ENCODE measurements at places on chromosomes 5 and 9.
A peak's percentile ranks its signal among the peaks of the same experiment; 100 is the strongest.

DNA sequence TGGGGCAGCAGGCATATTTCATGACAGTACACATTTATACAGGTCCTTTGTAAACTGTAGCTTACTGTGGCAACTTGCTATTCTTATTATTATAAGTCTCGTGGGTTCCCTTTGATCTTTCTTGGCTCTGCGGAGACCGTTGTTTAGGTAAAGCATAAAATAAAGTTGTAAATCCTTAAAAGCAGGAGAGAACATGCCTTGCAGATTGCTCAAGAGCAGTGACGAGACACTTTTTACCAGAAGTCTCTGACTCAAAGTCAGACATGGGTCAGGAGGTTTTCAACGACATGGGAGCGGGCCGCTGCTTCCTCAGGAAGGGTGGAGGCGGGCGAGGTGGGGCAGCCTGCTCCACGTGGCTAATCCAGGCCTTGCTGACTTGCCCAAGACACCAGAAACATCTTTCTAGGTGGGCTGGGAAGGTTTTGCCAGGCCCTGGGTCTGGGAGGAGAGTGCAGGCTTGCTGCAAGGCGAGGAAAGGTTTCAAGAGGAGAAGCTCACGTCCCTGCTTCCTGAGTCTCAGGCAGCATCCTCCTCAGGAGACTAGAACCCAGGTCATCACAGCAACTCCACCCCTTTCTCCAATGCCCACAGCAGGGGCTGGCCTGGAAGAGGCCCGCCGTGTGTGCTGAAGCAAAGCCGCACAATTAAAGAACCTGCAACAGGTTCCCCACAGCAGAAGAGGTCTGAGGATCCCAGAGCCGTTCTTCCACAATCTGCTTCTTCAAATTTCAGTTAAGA, 6.5 kb downstream of the TBC1D2 start:
- DNase-seq, result no peak

DNA sequence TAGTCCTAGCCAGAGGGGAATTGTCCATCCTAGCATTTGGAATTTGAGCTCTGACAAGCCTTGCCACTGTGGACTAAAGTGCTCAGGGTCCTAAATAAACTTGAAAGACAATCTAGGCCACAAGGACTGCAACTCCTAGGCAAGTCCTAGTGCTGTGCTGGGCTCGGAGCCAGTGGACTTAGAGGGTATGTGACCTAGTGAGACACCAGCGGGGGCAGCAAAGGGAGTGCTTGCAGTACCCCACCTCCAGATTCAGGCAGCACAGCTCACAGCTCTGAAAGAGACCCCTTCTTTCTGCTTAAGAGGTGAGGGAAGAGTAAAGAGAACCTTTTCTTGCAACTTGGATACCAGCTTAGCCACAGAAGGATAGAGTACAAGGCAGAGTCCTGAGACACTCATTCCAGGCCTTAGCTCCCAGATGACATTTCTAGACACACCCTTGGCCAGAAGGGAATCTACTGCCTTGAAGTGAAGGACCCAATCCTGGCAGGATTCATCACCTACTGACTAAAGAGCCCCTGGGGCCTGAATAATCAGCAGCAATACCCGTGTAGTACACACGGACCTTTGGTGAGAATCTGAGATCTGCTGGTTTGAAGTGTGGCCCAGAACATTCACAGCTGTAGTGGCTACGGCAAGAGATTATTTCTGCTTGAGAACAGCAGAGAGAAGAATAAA, 164.6 kb downstream of the CCDC171 start:
- DNase-seq, result no peak

GRCh38 chr9:130940693-130941576, 1.9 kb upstream of the FIBCD1 start:
- DNase-seq, result peak; percentile 84

DNA sequence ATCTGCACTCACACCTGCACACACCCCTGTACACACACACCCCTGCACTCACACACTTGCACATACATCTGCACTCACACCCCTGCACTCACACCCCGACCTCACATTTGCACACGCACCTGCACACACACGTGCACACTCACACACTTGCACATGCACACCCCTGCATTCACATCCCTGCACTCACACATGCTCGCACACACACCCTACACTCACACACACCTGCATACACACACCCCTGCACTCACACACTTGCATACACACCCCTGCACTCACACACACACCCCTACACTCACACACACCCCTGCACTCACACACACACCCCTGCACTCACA, 27.5 kb downstream of the GLT6D1 start:
- DNase-seq, result no peak

DNA sequence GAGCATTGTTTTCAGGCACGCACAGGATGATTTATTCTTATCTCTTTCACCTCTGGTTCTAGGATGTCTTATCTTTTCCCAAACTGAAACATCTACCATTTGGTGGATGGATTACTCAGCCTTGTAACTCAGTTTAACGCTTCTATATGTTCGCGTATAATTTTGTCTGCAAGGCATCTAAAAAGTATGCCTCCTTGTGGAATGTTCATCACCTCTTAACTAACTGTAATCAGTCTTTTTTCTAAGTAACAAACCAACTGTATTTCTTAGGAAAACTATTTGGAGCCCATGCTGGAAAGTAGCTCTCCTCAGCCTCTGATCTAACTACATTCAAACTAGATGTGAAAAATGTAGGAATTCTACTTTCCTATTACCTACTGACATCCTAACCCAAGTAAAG, 11.5 kb upstream of the F2RL2 start:
- no peak for DNase-seq

- DNase-seq, result no peak
Observed at GRCh38 chr5:146731909-146732659, 146.5 kb downstream of the PPP2R2B start.

DNA sequence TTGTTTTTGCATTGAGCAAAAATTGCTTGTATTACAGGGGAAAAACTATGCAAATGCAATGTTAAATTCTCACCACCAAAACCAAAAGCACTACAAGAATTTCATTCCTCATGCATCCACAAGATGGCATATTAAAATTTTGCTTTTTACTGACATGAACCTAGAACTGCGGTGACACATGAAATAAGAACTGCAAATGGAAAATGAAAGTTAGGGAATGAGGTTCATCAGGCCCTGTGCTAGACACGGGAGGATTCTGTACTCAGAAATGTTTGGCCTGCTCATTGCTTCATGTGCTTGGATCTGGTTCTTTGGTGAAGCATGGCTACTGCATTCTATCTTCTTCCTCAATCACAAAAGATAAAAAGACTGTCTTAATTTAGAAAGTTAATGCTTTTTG, 9.1 kb upstream of the RFK start:
- DNase-seq, result no peak

Measured in NCI-H1105 treated with DMSO at 0.1 percent for 48 hours (cell line).